ENCODE measurements at places on chromosomes 4 and X. TPM values are rescaled to one million over a fixed set of nuclear protein-coding genes. Genes with fewer than 3 reads are reported as not detected.

The MAGED4 gene
- total RNA-seq = 1.2 TPM

The ZFP92 gene
- 1.9 TPM for total RNA-seq

DNA sequence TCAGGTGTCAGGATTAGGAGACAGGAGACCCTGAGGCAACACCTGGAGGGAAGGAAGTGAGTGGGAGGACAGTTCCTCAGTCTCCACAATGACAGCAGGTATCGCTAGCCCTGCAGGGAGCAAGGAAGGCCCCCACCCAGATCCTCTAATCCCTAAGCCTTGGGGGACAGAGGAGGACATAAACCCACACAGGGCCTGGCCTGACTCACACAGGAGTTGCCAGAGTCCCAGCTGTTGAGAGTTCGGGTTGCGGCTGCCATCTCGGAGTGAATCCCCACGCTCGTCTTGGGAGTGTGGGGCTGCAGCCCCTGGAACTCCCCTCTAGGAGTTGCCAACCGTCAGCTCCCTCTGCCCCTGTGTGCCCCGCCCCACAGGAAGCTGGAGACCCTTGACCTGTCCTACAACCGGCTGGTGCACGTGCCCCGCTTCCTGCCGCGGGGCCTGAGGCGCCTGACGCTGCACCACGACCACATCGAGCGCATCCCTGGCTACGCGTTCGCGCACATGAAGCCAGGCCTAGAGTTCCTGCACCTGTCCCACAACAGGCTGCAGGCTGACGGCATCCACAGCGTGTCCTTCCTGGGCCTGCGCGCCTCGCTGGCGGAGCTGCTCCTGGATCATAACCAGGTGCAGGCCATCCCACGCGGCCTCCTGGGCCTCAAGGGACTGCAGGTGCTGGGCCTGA lies 9.2 kb upstream of the BGN start:
- H3K4me1 ChIP-seq = no peaks in the 10 kb centered on the region
- no peak for DNase-seq
- no peaks in the 10 kb centered on the region for H3K36me3 ChIP-seq
- no peak overlapping the region for H3K4me3 ChIP-seq
- H3K27me3 ChIP-seq = no peaks in the 10 kb centered on the region
- H3K27ac ChIP-seq = no peak overlapping the region

GRCh38 chrX:28920153-28920943 lies 333.1 kb downstream of the IL1RAPL1 start:
- H3K36me3 ChIP-seq = no peaks in the 10 kb centered on the region
- H3K4me1 ChIP-seq = no peaks in the 10 kb centered on the region
- H3K27me3 ChIP-seq = no peaks in the 10 kb centered on the region

DNA sequence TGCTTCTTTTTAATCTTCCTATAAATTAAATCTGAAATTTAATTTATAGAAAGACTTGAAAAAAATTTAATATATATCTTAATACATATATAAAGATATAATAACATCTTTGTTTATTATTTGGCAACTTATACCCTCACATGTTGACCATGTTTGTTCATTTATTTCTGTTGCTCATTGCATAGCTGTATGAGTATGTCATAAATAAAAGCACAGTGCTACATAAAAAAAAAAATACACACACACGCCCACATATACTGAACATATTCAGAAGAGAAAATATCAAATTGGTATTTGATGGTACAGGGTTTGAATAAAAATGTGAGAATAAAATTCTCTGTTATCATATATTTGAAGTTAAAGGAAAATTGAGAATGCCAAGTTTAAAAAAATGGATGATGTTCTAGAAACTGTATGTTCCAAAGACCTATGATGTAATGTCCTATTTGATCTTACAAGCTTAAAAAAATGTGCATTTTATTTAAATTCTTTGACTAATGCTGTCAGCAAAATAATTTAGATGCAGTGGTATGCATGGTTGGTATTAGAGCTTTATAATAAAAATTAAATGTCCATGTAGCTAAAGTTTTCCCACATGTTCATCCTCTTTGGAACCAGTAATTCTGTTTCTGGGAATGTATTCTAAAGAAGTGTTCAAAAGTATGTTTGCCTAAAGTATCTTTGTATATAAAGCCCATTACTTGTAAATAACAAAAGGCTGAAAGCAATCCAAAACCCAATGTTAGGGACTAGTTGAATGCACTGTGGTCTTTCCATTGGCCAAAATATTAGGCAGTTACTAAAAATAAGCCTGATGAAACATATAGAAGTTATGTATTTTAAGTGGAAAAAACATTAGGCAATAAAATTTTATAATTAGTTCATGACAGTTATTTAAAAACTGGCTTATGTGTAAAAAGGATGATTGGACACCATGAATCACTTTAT lies 12.9 kb downstream of the TMEM184C start:
- no peaks in the 10 kb centered on the region for H3K4me1 ChIP-seq
- no peaks in the 10 kb centered on the region for H3K27me3 ChIP-seq
- peaks cover 49% of the 10 kb centered on the region for H3K36me3 ChIP-seq

DNA sequence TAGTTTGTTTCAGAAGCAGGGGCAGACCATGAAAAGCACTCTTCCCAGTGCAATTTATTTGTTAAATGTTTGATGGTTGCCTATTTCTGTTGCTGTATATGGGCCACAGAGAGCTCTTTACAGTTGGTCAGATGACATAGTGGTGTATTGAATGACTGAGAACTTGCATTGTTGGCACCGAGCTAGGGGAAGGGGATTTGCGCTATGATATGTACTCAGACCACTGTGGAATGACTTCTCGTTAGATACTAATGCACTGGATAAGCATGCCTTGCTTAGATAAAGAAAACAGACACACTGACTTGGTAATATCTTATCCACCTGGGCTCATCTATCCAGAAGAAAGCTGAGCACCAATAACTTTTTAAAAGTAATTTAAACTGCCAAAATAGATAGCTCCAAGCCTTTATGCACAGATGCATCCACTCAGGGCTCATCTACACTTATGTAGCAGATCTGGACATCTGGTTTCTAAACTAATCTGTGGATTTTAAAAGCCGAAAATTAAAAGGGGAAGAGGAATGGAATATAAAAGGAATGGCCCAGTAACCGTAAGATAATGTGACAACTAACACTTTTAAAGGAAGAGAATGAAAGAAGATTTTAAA lies 132.7 kb downstream of the GATB start:
- H3K27me3 ChIP-seq = peaks cover 21% of the 10 kb centered on the region
- no peak overlapping the region for H3K27ac ChIP-seq
- H3K4me1 ChIP-seq = peaks cover 2% of the 10 kb centered on the region

Data from activated CD4-positive, alpha-beta memory T cell treated with anti-CD3 and anti-CD28 coated beads, Interleukin-2, amount 10 ng/mL, durations not matched to agents 7 days and 5 days (primary cell).